ENCODE measurements at places on chromosomes 1 and 21.

DNA sequence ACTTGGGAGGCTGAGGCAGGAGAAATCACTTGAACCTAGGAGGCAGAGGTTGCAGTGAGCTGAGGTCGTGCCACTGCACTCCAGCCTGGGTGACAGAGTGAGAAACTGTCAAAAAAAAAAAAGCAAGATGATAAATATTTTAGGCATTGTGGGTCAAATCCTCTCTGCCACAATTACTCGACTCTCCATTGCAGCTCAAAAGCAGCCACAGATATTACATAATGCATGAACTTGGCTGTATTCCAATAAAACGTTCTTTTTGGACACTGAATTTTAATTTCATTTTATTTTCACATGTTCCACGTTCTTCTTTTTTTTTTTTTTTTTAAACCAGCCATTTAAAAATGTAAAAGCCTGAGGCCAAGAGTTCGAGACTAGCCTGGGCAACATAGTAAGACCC lies 69.4 kb downstream of the TCP10L start:
- no peak for DNase-seq

- no peak for DNase-seq
These were observed 273.5 kb downstream of the COL11A1 start for GRCh38 chr1:102834688-102835320.

DNA sequence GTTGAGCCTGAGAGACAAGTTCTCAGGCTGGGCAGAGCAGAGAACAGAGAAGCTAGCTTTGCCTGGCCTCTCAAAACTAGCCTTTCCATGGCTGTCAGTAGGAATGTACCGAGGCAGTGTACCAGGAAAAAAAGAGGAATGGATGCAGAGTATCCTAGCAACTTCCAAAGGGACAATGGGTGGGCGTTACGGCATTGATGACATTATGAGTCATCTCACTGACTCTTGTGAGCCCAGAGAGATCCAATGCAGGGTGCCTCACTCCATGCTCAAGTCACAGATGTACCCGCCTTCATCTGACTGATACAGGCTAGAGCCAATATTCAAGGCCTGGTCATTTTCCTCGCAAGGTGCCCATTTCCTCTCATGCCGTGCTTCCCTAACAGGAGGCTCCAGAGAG lies 51.4 kb upstream of the C8B start:
- DNase-seq = no peak

DNA sequence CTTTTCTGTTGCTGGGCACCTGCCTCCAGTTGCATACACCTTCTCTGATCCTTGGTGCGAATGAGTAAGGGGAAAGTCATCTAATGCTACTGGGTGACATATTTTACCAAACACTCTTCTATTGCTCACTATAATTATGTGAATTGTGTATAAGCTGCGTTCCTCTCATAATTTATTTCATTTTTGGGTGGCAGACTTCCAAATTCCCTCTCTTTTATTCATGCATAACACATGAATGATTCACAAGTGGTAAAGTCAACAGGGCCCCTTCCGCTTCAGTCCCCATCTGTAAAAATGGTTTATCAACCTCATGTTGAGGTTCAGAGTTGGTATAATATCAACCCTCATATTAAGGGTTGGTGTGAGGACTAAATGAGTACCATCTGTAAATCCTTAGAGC lies 3.2 kb upstream of the QSOX1 start:
- no peak for DNase-seq

DNA sequence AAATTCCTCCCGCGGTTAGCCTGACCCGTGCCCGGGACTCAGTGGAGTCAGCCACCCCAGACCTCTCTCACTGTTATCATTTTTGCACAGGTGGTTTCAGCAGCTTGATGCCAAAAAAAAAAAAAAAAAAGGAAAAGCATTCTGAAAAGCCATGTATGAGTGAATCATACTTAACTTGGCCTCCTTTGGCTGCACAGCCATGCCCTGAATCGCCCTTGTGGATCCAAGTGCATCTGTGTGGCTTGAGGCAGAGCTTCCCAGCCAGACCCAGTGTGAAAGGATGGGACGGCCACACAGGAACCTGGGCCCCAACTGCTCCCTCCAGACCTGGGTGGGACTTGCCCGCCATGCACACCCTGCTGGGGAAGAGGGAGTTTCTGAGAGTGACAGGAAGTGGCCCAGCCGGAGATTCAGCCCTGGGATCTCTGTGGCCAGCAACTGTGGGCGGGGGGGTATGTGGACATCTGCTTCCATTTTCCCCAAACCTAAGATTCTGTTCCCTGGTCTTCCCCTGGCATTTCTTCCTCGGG lies 8.6 kb downstream of the YBEY start:
- DNase-seq = no peak

GRCh38 chr1:62722796-62723195 lies 34.6 kb upstream of the DOCK7 start:
- no peak for DNase-seq

GRCh38 chr1:87336623-87337067 lies 8.0 kb downstream of the LMO4 start:
- no peak for DNase-seq

GRCh38 chr1:20240012-20240411 lies 50.7 kb upstream of the VWA5B1 start:
- DNase-seq = no peak

- no peak for DNase-seq
These were observed 328.5 kb downstream of the FAM72C start for GRCh38 chr1:143643148-143643885.

GRCh38 chr1:45038661-45039364 lies 26.8 kb downstream of the UROD start:
- no peak for DNase-seq

- DNase-seq = no peak
These were observed 163.5 kb upstream of the RUNX1 start for GRCh38 chr21:35212393-35213127.

- DNase-seq = no peak
These were observed 328.4 kb downstream of the ZP4 start for GRCh38 chr1:237562242-237562823.

DNA sequence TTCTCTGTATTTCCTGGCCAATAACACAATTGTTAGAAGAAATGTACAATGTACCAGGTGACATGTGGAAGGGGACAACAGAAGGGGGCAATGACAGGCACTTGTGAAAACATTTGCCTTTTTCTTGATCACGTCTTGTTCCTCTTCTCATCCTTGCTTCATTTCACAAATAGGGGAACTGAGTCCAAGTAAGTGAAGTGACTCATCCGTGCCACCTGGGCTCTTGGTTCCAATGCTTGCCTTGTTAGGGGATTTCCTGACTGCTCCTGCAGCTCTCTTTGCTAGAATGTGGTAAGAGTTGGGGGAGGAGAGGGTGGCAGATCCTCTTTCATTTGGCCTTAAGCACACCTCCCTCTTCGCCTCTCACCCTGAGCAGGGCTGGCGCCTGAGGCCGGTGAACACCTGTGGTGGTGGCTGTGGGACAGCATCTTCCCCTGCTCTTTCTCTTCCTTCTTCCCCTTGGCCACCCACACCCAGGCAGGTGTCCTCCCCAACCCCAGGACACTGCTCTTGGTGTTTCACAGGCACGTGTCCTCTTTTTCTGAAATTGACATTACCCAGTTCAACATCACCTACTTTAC lies 2.2 kb upstream of the RHEX start:
- DNase-seq = peak; percentile 26

DNA sequence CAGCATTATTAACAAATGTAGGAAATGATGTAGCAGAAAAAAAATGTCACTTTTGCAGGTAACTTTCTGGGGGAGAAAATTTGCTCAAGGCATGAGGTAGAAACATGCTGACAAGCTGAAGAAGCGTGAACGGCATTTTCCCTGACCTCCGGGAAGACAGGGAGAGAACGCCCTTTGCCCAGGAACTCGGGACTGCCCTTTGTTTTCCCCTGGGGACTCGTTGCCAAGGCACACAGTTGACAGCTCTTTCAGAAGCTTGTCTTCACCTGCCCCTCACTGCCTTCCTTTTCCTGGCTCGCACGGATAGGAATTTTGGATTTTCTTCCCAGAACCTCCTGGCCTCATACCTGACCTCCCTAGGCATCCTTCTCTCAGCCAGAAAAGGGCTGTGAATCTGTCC lies 52.7 kb upstream of the COA6 start:
- no peak for DNase-seq

All from activated CD8-positive, alpha-beta memory T cell treated with anti-CD3 and anti-CD28 coated beads for 4 hours (primary cell).